Left hindlimb (tissue), 1 donor: ENCODE measurements at places on chromosomes 12 and 14.

GRCh38 chr12:67006610-67007009 lies 262.5 kb upstream of the CAND1 start:
- DNase-seq: no peak

GRCh38 chr12:968545-968944 lies 19.1 kb upstream of the RAD52 start:
- no peak for DNase-seq

GRCh38 chr12:47610686-47611252 lies 95.1 kb downstream of the RPAP3 start:
- no peak for DNase-seq

- no peak for DNase-seq
Measured at GRCh38 chr12:1681493-1681807, 9.4 kb upstream of the ADIPOR2 start.

DNA sequence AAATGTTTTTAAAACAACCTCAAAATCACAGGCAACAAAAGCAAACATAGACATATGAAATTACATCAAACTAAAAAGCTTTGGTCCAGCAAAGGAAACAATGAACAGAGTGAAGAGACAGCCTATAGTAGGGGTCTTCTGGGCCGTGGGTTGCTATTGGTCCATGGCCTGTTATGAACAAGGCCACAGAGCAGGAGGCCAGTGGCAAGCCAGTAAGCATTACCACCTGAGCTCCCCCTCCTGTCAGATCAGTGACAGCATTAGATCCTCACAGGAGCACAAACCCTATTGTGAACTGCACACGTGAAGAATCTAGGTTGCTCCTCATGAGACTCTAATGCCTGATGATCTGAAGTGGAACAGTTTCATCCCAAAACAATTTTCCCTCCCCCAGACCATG lies 174.0 kb downstream of the DIO2 start:
- no peak for DNase-seq

DNA sequence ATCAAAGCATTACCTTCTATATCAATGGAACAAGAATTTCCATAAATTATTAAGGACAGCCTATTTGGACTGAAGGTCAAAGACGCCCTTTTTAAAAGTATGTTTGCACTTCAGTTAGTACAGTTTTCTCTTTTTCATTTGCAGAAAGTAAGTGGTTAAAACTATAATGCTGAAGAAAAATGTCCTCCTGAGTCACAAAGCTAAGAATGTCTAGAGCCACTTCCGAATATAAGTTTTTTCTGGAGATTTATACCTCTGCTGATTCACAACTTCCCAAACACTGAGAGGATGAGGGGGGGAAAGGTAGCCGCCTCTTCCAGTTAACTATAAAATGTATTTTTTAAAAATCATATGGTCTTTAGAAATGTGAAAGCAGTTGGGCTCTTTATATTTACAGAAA lies 84.9 kb downstream of the DUSP6 start:
- no peak for DNase-seq
